Activated T-cell treated with anti-CD3 and anti-CD28 coated beads, Interleukin-2, amount 50 U/mL, for 72 hours (primary cell): ENCODE measurements at places on chromosomes 1 and 21. TPM values are rescaled to one million over a fixed set of nuclear protein-coding genes. Genes with fewer than 3 reads are reported as not detected.

The KCNJ15 gene
- not detected for total RNA-seq

The CENPS gene
- total RNA-seq: 16.8 TPM

The AVPR1B gene
- total RNA-seq: not detected

GRCh38 chr1:27332536-27333281, 9.1 kb upstream of the SYTL1 start:
- no peaks in the 10 kb centered on the region for H3K27me3 ChIP-seq
- peaks cover 18% of the 10 kb centered on the region for H3K36me3 ChIP-seq
- H3K4me3 ChIP-seq: no peak overlapping the region
- H3K27ac ChIP-seq: peak overlapping the region; percentile 19

DNA sequence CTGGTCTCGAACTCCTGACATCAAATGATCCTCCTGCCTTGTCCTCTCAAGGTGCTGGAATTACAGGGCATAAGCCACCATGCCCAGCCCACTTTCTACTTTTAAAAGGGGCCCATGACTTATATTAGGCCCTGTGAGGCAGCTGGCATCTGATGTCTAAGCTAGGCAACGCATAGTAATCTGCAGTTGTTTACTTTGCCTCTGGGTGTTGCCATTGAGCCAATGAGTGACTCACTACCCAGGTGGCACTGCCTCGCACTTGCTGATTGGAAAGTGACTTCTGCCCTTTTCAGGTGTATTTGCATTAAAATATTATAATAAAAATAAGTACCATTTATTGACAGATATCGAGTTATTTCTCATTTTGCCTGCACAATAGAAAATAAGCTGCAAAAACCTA, 84.9 kb downstream of the KIF14 start:
- H3K27ac ChIP-seq: no peak overlapping the region
- no peaks in the 10 kb centered on the region for H3K27me3 ChIP-seq
- no peak overlapping the region for H3K4me3 ChIP-seq
- DNase-seq: peak; percentile 23
- H3K36me3 ChIP-seq: no peaks in the 10 kb centered on the region
- H3K4me1 ChIP-seq: peaks cover 7% of the 10 kb centered on the region

- peaks cover 12% of the 10 kb centered on the region for H3K36me3 ChIP-seq
- no peaks in the 10 kb centered on the region for H3K27me3 ChIP-seq
- peak overlapping the region; percentile 59 for H3K4me3 ChIP-seq
- DNase-seq: peak; percentile 62
- peak overlapping the region; percentile 29 for H3K27ac ChIP-seq
These were observed 12.1 kb downstream of the IL24 start for GRCh38 chr1:206909161-206909882.

DNA sequence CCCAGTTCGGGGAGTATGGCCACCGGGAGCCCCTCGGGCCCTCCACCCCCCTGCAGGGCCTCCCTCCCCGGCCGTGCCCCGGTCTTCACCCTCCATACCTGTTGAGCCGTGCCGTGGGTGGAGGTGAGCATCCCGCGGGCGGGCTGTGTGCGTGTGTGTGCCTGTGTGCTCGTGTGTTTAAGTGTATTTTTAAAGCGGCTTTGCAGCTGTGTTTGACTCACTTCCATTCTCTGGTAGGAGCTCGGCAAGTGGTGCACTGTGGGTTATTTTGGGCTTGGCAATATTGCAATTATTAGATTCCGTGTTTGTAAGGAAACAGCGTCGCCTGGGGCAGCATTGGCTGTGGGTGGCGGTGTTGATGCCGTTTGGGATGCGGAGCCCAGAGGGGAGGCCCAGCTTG, 20.3 kb upstream of the PLCH2 start:
- H3K27ac ChIP-seq: no peak overlapping the region
- H3K36me3 ChIP-seq: no peaks in the 10 kb centered on the region
- H3K4me1 ChIP-seq: no peaks in the 10 kb centered on the region
- H3K4me3 ChIP-seq: no peak overlapping the region
- H3K27me3 ChIP-seq: no peaks in the 10 kb centered on the region

GRCh38 chr1:118155106-118155505, 29.9 kb downstream of the SPAG17 start:
- H3K36me3 ChIP-seq: no peaks in the 10 kb centered on the region
- H3K4me1 ChIP-seq: no peaks in the 10 kb centered on the region
- H3K27ac ChIP-seq: no peak overlapping the region
- no peak for DNase-seq
- H3K27me3 ChIP-seq: no peaks in the 10 kb centered on the region
